ENCODE measurements at places on chromosomes 13 and 19.

- DNase-seq = no peak
These were observed 170.2 kb downstream of the DCLK1 start for GRCh38 chr13:35961002-35961401.

GRCh38 chr19:11355160-11356073 lies at the start of gene PLPPR2:
Gene PLPPR2 (plus strand): TSS chr19:11355432. CDS start chr19:11357674, 2,242 bp downstream.
- peak; percentile 64 for DNase-seq

DNA sequence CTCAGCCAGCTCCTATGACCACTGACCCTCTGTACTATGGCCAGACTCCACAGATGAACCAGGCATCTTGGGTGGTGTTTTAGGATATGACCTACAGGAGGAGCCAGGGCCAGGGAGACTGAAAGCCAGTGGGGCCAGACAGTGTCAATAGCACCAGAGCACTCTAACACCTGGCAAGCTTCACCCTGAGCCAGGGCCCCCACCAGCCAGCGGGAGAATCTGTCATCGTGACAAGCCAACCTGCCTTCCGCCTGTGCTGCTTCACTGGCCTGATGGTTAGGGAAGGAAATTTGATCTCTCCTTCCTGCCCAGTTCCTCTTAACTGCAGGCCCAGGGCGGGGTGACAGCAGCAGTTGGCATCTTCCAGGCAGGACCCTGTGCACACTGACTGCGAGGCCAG lies 222.4 kb downstream of the UQCRFS1 start:
- no peak for DNase-seq

DNA sequence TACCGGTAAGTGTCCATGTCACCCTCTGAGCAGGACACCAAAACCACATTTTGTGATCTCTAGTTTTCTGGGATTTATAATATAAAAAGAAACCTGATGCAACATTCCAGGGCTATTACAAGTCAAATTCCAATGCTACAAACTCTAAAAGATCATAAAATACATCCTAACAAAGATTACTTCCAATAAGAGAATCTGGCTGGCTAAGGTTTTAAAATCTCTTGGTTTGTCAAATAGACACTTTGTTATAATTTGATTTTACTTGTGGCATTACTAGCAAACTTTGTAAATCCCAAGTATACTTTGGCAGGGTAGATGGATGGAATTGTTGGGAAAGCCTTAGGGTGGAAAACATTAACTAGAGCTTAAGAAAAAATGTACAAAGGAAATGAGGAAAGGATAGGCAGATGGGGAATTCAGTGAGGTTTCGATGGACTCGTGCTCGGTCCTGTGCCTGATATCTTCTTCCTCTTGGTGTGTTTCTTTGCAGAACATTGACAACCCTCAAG lies 74.0 kb upstream of the POMP start:
- no peak for DNase-seq

DNA sequence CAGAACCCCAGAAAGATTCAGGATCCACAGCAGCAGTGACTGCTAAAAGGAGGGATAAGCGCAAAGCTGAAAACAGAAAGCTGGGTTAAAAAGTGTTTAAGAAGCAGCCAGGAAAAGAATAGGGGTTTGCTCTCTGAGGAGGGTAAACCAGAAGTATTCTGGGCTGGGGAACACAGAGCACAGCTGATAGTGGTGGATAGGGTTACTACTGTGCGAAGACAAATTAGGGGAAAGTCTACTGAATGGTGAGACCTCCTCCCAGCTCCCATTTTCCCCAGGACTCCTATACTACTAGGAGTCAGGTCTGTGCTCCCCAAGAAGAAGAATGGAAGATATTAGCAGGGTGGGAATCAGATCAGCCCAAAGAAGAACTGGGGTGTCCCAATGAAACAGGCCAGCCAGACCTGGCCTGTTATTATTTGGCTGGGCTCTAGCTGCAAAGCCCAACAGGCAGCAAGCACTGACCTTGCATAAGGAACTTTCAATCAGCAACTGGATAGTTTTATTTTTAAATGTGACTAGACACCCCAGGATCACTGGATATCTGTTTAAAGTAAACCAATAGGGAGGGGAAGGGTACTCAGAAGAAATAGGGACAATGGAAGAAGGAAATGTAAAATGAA lies 43.5 kb upstream of the SERTM1 start:
- no peak for DNase-seq

DNA sequence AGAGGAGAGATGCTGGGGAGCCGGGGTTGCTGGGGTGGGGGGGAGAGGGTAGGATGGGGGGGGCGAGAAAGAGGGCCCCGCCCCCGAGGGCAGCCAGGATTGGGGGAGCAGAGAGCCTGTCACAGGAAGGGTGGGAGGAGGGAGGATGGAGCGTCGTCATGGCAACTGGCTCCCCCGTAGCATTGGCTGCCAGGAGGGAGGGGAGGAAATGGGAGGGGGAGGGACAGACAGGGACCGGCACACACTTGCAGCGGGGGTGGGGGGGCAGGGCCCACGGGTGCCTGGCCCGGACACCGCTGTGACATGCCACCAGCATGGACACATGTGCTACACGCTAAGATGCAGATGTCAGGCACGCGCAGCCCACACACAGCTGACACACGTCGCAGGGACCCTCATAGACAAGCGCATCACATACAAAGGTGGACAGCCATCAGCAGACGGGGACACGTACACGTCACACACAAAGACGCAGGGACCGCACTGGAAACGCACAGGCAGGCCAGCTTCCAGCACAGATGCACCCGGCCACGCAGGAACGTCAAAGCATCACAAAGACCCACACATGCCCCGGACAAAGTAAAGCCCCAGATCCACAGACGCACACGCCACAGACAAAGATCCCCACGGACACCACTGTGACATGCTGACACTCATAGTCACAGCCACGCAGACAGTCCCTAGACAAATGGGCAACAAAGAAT lies at the start of gene LMTK3:
TSS of gene LMTK3 (minus strand) at position 36 of the 704 bp plus-strand sequence. CDS start 259 bp downstream, outside the sequence.
- DNase-seq = no peak

DNA sequence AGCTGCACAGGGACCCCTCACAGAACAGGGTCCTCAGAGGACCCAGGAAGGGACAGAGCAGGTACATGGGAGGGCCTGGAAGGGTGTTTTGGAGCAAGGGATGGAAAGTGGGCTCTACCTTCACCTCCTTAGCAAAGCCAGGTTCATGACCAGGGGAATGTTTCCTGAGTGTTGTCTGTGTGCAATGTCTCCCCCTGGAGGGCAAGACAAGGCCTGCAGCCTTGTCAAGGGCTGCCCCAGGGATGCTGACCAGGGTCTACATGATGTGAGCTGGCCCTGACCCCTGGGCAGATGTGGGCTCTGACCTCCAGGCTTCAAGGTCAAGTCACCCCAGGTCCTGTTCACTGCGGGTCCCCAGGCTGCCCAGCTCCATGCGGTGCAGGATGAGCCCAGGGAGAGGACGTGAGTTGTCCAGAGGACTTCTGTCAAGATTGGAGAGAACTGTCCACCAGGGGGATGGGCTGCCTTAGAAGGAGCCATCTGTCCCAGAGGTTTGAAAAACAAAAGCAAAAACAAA lies 1.0 kb upstream of the CEACAM1 start:
- peak; percentile 34 for DNase-seq

GRCh38 chr19:30598688-30599087 lies 226.5 kb downstream of the ZNF536 start:
- DNase-seq = no peak

DNA sequence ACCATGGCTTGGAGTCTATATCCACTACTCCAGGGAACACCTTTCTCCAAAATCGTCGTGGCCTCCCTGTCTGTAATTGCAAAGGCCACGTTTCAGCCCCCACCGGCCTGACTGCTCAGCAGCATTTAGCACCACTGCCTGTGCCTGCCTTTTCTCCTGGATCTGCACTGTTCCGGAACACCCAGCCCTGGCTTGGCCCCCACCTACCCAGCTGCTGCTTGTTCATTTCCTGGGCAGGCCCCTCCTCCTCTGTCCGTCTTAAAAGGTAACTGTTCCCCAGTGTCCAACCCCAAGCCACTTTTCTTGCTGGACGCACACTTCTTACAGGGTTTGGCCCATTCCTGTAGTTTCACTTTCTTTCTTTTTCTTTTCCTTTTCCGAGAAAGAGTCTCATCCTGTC lies 8.5 kb upstream of the SYT5 start:
- DNase-seq = no peak

DNA sequence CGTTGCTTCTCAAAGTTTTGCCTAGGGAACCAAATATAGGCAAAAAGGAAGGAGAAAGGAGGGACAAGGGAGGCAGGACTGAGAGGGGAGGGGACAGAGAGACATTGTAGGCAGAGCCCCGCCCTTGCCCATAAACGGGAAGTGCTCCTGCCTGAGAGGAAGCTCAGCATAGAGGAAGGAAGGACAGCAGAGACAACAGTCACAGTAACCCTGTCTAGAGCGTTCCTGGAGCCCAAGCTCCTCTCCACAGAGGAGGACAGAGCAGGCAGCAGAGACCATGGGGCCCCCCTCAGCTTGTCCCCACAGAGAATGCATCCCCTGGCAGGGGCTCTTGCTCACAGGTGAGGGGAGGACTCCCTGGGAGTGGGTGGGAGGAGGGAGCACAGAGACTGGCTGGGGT lies at the start of gene CEACAM21:
TSS of gene CEACAM21 (plus strand) at position 169 of the 400 bp plus-strand sequence. CDS start at position 278, 109 bp downstream.
- DNase-seq = no peak

GRCh38 chr13:63107179-63107943 lies 1691.7 kb upstream of the PCDH20 start:
- no peak for DNase-seq

DNA sequence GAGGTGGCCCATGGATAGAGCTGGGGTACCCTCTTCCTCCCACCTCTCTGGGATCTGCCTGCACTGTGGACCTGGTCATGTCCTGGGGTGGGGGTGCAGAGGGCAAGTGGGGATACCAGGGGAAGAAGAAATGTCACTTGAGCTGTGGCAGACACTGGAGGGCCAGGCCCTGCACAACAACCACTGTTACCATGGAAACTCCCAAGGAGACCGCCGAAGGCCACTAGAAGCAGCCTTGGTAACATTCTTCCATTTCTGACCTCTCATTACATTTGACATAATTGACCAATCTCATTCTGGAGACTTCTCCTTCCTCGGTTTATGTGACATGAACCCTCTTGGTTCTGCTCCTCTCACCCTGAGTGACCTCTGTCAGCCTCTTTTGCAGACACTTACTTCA lies 179.9 kb upstream of the SERP2 start:
- DNase-seq = no peak

GRCh38 chr19:33647146-33647545 lies 25.4 kb downstream of the CHST8 start:
- no peak for DNase-seq

- peak; percentile 88 for DNase-seq
These were observed 8.0 kb upstream of the ZNF358 start for GRCh38 chr19:7507884-7508283.

All from hematopoietic multipotent progenitor cell treated with erythropoietin and hydrocortisone succinate and interleukin-3 and kit ligand, for 17 days (in vitro differentiated cells).